ENCODE measurements at places on chromosomes 3 and 15.

GRCh38 chr15:89377024-89377841, 42.6 kb upstream of the POLG start:
- no peak for DNase-seq

DNA sequence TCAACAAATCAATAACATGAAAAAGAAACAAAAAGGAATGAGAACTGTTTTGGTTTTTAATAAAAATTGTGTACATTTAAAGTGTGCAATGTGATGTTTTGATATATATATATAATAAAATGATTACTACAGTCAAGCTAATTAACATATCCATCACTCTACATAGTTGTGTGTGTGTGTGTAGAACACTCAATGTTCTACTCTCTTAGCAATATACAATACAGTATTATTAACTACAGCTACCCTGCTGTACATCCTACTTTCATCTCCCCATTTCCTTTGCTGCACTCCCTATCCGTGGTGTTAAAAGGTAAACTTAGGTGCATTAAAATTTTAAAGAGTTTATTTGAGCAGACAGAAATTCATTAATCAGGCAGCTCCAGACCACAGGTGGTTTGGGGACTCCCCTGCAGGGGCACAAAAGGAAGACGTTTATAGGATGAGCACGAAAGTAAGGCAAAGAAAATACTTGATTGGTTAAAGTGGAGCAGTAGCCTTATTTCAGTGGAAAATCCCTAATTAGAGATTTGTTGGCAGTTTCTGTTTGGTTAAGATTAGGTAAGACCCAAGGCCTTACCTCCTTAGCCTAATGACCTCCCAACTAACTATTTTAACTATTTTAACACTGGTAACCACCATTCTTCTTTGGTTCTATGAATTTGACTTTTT, 61.8 kb upstream of the SNRK start:
- no peak for DNase-seq

GRCh38 chr15:31158858-31159569, 57.5 kb upstream of the TRPM1 start:
- no peak for DNase-seq

GRCh38 chr3:68924897-68925296, 7.5 kb downstream of the TAFA4 start:
- no peak for DNase-seq

GRCh38 chr3:149816311-149816710, 3.3 kb downstream of the RNF13 start:
- DNase-seq = peak; percentile 57

DNA sequence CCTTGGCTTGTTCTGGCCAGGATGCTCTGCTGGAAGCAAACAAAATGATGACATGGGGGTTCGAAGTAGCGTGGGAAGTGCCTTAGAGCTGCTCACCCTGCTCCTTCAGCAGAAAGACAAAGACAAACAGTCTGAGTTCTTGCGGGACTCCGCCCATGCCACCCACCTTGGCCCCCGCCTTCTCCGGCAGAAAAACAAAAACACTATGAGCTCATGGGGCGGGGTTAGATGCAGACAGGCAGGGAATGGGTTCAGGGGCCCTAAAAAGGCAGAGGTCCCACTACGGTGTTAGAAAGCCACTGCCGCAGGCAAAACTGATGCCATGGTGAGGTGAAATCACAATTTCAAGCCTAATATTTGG, 9.7 kb upstream of the NCKIPSD start:
- DNase-seq = no peak

- no peak for DNase-seq
Measured at GRCh38 chr3:43765521-43765971, 74.8 kb downstream of the ABHD5 start.

DNA sequence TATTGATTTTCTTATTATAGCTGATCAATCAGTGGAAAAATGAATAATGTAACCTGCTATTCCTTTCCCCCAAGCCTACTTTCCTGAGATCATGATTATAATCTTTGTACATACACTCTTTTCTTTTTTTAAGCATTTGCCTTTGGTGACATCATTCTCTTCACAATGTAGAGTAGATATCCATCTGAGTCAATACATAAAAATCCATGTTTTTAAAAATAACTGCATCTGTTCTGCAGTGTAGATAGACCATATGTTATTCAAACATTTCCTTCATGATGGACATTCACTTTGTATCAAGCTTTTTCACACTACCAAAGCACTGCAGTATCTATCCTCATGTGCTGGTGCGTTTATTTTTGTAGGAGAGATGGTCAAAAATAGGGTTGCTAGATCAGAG, 211.1 kb downstream of the PTPRG start:
- DNase-seq = no peak

DNA sequence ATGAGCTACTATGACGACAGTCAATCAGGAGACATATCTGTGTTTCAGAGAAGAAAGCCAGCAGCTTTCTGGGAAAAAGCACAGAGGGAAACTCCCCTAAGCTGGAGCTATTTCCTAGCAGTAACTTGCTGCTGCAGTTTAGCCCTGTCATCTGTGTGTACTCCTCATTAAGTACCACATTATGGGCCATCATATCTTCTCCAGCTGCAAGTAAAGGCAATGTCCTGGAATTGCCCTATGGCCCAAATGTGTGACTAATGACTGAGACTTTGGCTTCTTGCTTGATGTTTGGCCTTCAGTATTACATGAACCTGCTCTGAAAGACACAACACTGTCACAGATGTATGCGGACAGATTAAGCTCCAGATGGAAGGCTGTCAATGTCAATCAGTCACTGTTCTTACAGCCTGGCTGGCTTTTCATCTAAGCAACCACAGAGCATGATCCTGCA, 190.8 kb downstream of the FHIT start:
- no peak for DNase-seq

DNA sequence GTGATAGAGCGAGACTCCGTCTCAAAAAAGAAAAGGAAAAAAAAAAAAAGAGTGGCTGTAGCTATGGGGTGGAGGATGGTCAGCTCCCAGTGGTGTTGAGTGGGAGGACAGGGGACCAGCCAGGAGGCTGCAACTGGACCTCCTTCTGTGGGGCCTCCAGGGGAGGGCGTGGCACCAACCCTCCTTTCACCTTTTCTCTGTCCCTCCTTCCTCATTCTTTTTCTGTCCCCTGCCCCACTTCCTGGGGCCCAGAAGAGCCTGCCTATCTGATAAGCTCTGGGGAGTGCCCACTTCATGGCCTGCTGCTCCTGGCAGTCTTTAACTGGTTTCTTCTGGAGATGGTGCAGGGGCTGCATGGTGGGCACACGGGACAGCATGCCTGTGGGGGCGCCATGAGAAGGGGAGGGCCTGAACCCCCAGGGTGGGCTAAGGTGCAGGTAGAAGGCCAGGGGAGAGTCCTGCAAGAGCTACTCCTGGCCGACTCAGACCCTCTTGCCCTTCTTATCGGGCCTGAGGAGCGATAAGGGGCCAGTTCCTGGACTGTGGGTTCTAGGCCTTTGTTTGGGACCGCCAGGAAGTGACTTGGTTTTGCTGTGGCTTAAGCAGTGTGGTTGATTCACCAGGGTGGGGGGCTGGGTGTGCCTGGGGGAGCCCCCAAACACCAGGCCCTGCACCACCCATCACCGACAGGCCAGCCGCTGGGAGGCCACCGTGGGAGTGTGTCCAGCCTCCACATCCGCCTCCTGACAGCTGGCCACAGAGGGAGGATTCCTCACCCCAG, 49.4 kb upstream of the FLNB start:
- DNase-seq = peak; percentile 79

DNA sequence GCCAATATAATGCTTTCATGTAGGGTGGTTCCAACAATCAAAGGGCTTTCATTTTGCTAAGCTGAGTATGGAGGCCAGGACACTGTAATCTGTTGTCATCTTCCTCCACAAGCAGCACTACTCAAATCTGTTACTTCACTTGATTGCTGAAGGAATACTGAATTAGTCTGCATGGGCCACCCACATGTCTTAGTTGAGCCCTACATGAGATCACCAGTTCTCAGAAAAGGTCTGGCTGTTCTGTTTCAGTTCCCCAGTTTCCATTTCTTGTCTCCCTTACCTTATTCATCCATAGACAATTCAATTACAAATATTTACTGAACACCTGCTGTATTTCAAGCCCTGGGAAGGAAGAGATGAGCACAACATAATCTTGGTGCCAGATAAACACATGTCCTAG, 119.2 kb downstream of the FHIT start:
- DNase-seq = peak; percentile 65

DNA sequence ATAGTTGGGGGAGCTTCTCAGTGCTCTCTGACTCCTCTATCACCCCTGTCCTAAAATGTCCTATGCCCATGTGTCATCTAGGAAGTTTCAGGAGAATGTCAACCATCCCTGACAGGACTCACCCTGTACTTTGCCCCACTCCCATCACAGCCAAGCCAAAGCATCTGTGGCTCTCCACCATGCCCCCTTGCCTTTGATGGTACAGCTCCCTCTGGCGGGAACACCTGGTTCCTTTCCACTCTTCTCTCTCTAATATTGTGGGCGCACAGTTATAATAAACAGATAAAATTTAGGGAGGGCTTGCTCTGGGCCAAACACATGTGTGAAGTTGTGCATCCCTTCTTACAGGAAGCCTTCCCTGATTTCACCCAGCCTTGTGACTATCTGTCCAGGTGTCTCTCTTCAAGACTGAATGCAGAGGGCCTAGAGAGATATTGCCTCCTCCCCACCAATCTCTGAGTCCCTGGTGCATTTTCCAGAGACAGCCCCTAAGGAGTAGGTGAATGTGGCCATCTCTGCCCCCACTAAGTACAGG, 62.8 kb downstream of the ISG20 start:
- DNase-seq = no peak

- DNase-seq = no peak
Measured at GRCh38 chr15:57045741-57046382, 127.4 kb downstream of the TCF12 start.

DNA sequence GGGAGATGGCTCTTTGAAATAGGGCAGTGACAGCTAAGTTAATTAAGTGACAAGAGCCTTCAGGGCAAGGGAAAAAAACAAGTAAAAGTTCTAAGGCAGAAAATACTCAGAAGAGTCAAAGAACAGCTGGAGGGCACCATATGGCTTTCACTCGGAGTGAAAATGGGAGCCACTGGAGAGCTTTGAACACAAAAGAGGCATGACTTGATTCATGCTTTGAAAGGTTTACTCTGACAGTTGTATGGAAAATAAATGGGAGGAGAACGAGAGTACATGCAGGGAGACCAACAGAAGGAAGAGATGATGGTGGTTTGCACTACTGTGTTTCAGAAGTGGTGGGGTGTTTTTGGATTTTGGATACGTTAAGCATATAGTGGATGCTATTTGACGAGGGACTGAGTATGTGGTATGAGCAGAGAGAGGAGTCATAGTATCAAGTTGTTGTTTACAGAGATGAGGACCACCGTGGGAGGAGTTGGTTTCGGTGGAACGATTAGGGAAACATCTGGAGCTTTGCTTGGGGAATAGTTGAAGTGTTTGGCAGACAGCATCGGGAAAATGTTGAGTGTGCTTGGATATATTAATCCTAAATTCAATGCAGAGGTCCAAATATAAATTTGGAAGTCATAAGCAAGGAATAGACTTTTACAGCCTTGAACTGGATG, 411.5 kb downstream of the GABRG3 start:
- DNase-seq = no peak

DNA sequence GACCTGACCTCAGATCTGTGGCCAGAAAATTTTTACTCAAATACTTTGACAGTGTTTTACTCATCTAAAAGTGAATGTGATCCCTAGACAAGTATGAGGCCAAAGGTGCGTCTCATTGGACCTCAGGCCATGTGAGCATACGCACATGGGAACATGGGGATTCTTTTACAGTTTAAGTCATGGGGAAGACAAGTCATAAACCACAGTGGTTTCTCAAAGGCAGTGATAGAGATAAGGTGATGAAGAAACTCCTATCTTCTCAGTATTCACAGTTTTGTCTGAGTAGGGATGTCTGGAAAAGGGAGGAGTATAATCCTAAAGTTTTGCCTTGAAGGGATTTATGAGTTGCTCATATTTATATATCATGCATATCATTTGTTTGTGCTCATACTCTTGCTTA, 173.8 kb downstream of the FNDC3B start:
- DNase-seq = no peak

GRCh38 chr3:32719335-32719734, 34.3 kb downstream of the CNOT10 start:
- no peak for DNase-seq

DNA sequence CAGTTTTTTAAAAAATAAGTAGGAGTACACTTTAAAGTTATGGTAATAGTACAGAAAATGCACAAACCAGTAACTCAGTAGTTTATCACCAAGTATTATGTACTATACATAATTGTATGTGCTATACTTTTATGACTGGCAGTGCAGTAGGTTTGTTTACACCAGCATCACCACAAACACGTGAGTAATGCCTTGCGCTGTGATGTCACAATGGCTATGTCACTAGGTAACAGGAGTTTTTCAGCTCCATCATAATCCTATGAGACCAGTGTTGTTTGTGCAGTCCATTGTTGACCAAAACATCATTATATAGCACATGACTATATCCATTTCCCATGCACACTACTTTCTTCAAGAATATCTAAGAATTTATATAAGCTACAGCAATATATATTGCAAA, 68.4 kb upstream of the TSPAN3 start:
- no peak for DNase-seq

DNA sequence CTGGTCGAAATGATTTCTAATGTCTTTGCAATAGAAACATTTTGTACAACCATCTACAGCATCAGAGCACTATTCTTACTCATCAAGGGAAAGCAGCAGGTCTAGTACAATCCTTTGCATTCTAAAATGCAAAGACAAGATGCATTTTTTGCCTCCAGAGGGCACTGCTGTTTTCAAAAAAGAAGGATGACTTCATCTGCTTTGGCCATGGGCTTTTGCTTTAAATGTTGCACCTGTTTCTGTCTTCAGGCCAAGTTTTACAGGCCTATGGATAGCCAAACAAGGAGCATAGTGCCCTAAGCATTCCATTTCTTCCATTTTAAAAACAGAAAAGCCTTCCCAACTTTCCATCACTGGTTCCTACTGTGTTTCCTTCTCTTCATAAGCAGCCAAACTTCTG, 3.4 kb downstream of the PARP9 start:
- peak; percentile 85 for DNase-seq

DNA sequence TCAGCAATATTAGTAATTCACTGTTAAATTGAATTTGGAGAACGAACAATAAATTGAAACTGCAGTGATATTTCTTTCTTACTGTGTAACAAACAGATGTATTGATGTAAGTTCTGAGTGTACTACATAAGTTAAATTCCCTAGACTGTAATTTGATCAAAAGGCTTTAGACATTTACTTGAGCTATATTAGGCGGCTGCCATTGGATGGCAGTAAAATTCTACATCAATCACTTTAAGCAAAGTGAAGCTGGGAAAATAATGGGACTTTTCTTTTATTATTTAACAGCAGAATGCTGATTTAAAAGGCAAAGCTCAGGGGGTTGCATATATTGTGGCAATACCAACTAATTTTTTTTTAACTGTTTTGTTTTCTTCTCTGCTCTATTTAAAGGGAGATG, 212.6 kb upstream of the PLSCR5 start:
- DNase-seq = no peak

- no peak for DNase-seq
Measured at GRCh38 chr3:43512754-43513404, 108.9 kb downstream of the ANO10 start.

GRCh38 chr3:180611006-180611405, 9.0 kb downstream of the TTC14 start:
- no peak for DNase-seq
